ENCODE measurements at places on chromosomes 11 and 22.

GRCh38 chr11:79100093-79100910 lies 340.5 kb downstream of the TENM4 start:
- DNase-seq, result peak; percentile 21

- peak; percentile 72 for DNase-seq
Measured at GRCh38 chr11:33802194-33802950, 28.1 kb upstream of the FBXO3 start.

DNA sequence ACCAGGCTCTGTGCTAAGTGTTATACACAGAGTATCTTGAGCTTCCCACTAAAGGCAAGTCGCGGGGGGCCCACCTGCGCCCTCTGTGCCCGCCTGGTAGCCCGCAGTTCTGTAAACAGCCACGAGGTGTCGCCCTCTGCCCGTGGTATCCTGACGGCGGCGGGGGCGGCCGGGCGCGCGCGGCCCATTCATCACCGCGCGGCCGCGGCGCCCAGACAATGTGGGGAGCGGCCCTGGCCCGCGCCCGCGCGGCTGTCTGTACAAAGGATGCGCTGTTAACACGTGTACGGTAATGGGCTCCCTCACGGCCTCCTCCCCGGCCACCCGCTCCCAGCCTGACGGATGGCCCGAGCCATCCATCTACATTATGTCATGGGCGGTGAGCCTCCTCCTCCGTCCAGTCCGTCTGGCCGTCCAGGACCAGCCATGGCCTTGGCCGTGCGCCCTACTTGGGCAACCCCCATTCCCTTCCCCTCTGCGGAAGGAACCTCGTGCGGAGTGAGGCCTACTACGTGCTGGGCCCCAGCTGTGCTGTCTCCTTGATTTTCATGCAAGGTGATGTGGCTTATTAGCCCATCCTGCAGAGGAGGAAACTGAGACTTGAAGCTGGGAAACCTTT lies 99.4 kb downstream of the MIAT start:
- DNase-seq, result peak; percentile 1

DNA sequence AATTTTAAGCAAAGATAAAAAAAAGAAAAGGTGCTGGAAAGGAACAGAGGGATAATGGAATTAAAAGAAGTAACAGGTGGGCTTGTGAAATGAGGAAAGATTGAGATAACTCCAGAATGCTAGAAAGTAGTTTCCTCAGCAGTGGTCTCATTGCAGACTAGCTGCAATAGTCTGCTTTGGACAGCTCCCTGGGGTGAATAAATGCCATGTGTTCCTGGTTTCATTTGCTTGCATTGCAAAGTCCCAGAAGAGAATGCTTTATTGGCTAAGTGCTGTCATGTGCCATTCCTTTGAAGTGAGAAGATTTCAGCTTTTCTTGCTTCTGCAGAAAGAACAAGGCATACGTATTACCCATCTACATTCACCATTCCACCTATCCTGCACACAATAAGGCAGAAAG lies 478.8 kb upstream of the RAG2 start:
- DNase-seq, result no peak

GRCh38 chr11:78200553-78200952 lies 11.8 kb downstream of the USP35 start:
- no peak for DNase-seq

- no peak for DNase-seq
Measured at GRCh38 chr11:43856993-43857392, 23.6 kb upstream of the ALKBH3 start.

DNA sequence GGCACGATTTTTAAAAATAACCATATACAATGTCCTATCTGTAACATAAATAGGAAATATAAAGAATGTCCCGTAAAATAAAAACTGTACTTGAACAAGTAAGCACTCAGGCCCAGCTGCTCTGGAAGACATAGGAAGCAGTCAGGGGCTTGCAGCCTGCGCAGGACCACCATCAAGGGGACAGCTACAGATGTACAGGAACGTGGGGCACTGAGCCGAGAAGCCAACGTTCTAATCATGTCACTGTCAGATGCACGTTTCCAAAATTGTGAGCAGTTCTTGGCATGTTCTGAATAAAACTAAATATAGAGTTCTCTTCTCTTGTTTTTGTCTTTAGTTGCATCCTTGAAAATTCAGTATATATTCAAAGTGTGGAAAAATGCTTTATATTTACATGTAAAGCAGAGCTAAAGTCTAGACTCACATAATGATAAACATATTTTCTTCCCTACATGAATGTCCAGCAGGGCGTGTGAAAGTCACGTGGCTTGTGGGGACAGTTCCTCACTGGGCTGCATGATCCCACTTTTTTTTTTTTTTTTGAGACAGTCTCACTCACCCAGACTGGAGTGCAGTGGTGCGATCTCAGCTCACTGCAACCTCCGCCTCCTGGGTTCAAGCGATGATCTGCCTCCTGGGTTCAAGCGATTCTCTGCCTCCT lies 28.4 kb upstream of the TSPAN18 start:
- no peak for DNase-seq

- DNase-seq, result no peak
Measured at GRCh38 chr11:118621784-118622375, 14.5 kb downstream of the PHLDB1 start.

DNA sequence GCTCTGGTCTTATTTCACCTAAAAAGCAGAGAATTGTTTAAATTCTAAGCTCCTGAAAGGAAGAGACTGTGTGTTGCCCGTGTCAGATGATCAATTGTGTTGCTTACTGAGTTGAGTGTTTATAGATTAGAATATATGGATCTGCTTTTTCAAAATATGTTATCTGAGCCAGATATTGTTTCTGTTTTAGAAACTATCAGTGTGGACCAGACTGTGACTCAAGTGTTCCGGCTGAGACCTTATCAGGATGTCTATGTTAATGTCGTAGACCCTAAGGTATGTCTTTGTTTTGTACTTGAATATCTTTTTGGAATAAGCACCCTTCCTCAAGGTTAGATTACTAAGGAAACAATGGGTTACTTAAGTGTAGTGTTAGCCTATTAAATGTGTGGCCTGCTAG lies 11.0 kb downstream of the DEPDC5 start:
- no peak for DNase-seq

DNA sequence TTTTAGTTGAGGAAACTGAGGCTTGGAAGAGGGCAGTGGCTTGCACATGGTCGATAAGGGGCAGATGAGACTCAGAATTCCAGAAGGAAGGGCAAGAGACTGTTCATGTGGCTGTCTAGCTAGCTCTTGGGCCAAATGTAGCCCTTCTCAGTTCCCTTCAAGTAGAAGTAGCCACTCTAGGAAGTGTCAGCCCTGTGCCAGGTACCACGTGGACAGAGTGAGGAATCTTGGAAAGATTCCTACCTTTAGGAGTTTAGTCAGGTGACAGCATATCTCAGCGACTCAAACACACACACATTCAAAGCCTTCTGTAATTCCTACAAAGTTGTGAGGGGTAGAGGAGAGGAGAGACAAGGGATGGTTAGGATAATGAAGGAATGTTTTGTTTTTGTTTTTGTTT lies 18.3 kb downstream of the PIK3IP1 start:
- no peak for DNase-seq

- no peak for DNase-seq
Measured at GRCh38 chr22:25509374-25509791, 55.1 kb upstream of the GRK3 start.

- peak; percentile 74 for DNase-seq
Measured at GRCh38 chr11:13343931-13344717, 66.5 kb downstream of the BMAL1 start.

DNA sequence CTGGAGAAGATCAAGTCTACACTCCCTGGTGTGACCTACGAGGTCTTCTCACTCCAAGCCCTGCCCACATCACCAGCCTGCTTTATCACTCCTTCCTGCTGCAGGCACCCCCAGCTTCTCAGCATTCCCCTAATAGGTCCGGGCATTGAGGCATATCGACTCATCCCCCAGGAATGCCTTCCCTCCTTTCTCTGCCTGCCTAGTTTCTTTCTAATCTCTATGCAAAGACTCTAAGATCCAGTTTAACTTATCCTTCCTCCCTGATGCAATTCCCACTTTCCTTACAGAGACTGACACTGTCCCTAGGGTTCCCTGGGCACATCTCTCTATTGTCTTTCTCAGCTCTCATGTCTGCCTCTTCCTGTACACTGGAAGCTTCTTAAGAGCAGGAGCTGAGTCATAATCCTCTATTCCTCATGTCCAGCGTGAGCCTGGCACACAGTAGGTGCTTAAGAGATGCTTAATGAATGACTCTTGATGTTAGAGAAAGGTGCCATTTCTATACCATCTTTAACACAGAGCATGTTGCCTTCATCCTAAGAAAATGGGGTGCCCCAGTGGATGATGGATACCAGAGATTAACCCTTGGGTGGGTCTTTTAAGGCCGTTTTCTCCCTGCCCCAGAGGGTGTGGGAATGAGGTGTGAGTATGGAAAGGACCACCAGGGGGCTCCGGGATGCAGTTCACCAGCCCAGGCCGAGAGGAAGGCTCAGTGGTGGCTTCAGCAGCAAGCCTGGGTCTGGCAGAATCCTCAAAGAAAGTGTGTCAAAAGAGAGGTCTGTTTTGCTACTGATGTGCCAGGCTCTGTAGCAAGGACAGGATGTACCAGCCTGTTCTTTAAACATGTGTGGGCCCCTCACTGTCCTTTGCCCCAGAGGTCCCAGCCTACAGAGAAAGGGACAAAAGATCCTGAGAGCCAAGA lies 34.7 kb downstream of the PARVA start:
- DNase-seq, result no peak

GRCh38 chr11:92224407-92225124 lies at the start of gene FAT3:
TSS of gene FAT3 (plus strand) at chr11:92224818. CDS start at chr11:92352113, 127,295 bp downstream.
- peak; percentile 73 for DNase-seq

DNA sequence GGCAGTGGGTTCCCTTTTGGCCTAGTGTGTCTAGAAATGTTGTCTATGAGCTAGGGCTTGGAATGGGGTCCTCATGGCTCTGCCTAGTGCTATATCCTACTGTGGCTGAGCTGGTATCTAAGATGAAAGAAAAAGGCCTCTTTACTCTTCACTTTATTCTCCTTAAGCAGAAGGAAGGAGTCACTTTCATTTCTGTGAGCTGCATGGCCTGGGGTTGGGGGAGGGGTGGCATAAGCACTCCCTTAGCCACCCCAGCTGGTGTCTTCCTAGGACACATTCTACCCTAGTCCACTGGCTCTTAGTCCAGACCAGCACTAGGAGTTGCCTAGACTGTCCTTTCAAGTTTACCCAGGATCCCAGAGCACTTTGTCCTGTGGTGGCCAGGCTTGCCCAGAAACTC lies 1148.9 kb upstream of the CNTN5 start:
- no peak for DNase-seq

DNA sequence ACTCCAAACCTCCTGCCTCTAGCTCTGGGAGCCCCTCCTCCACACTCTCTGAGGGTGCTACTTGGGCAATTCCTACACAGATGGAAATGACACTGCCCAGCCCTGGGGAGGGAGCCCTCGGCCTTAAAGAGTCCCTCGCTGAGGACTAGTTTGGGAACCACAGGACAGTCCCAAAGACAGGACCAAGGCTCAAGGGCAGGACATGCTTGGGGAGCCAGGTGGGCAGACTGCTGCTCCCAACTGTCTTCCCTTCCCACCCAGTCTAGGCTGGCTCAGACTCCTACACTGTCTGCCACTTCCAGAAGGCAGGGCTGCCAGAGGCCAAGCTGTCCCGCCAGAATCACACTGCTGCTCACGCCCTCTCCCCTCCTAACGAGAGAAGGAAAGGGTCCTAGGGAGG lies 9.8 kb downstream of the ARRB1 start:
- no peak for DNase-seq

DNA sequence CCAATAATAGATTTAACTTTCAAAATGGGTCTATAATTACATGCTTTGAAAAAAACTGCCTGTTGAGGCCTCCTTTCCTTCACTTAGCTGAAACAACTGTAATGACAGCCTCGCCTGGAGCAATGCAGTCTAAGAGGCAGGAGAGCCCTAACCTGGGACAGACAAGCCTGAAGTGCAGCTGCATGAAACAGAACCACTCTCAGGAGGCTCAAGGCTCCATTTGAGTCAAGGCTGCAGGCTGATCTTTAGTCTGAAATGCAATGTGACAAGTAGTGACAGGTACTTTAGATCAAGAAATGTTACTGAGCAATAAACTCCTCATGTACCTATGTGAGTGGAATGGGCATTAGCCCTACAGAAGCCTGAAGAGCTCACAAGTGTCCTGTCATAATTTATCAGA lies 414.0 kb upstream of the LUZP2 start:
- no peak for DNase-seq

DNA sequence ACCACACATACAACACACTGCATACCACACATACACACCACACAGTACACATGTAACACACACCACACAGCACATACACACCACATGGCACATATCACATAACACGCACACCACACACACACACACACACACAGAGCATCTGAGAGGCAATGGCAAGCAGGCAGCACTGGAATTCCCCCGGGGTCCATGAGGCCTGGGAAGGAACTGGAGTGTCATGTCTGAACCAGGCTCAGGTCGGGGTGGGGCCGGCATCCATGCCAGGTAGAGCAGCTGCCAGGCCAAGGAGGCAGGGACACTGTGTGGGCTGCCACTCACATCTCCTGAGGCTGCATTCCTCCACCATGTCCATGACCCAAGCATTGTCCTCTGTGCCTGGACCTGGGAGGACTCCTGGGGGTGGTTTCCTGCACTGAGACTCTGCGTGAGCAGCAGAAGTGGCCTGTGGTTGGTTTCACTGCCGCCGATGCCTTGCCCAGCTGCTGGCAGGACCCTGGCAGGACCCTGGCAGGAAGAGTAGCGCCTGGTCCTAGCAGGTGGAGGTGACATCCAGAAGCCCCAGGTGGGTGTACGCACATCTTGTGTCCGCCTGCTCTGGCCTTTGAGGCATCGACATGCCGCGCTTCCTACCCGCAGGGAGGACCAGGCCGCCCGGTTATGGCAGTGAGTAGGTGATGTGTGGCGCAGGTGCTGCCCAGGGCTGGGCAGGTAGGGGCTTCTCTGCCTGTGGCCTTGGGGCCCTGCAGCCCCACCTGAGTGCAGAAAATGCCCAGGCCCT lies 1280.4 kb downstream of the TBC1D22A start:
- no peak for DNase-seq

DNA sequence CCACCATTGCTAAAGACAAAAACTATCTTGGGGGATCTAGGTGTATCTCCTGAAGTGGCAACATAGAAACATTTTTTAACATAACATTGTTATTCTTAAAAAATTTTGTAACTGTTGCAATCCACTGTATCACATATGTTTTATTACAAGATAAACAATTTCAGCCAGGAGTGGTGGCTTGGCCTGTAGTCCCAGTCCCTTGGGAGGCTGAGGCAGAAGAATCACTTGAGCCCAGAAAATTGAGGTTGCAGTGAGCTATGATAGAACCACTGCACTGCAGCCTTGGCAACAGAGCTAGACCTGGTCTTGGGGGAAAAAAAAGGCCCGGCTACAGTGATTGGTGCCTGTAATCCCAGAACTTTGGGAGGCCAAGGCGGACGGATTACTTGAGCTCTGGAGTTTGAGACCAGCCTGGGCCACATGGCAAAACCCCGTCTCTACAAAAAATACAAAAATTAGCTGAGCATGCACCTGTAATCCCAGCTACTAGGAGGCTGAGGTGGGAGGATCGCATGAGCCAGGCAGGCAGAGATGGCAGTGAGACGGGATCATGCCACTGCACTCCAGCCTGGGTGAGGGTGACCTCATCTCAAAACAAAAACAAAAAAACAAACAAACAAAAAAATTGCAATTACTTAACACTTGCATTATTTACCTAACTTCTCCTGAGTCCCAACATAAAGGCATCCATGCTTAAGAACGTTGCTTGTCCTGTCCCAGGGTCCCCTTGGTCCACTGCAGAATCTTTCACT lies 1.5 kb upstream of the DEPDC5 start:
- DNase-seq, result no peak

- no peak for DNase-seq
Measured at GRCh38 chr11:27058456-27058855, 17.8 kb downstream of the BBOX1 start.

Measured in NCI-H774 (cell line).